ENCODE measurements at places on chromosomes 2 and 18.

GRCh38 chr18:59267503-59268126 lies 5.6 kb downstream of the RAX start:
- DNase-seq, result no peak

- no peak for DNase-seq
Observed at GRCh38 chr2:166106431-166107015, 21.3 kb downstream of the SCN1A start.

DNA sequence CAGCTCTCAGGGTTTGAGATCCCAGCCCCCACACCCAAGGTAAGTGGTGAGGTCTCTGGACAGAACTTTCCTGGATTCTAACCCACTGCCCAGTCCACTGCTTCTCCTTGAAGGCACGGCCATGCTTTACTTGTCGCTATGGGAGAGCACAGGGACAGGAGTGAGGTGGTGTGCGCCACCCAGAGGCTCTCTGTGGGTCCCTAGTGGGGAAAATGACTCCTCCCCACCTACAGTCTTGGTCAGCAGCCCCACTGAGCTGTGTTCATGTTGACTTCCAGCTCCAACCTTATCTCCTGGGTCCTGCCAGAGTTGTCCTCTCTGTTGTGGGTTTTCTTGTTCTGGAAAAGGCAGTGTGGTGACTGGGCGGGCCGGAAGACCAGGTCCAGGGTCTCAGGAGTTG lies 11.1 kb downstream of the TET3 start:
- DNase-seq, result no peak

GRCh38 chr2:201058914-201059313 lies 12.6 kb downstream of the HYCC2 start:
- no peak for DNase-seq

GRCh38 chr2:10473121-10473756 lies 25.1 kb upstream of the ODC1 start:
- DNase-seq, result no peak

GRCh38 chr18:75214766-75215510 lies 4.3 kb downstream of the TSHZ1 start:
- no peak for DNase-seq

DNA sequence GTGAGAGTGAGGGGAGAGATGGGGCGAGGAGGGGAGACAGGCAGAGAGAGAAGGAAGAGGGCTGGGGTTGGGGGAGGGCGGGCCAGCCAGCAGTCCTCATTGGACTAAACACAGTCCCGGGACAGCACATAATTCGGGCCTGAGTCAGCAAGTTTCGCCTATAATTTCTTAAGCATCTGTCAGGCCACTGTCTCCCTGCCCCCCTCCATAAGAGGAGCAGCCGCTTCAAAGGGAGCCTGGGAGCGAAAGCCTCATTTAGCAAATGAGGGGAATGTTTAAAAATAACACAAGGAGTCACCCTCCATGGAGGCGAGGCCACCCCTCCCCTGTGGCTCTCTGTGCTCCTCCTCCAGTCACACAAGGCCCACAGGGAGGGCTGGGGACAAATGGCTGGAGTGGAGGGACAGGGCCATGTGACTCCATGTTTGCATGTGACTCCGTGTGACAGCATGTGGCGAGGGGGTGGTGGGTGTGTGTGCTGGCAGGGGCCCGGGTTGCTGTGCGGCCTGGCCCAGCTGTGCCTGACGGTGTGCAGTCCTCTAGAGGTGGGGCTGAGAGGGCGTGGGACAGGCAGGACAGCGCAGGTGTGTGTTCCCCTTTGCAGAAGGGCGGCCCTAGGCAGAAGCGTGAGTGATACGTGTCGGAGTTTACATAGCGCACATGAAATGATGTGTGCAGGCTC lies 162.4 kb downstream of the CELF4 start:
- DNase-seq, result no peak

DNA sequence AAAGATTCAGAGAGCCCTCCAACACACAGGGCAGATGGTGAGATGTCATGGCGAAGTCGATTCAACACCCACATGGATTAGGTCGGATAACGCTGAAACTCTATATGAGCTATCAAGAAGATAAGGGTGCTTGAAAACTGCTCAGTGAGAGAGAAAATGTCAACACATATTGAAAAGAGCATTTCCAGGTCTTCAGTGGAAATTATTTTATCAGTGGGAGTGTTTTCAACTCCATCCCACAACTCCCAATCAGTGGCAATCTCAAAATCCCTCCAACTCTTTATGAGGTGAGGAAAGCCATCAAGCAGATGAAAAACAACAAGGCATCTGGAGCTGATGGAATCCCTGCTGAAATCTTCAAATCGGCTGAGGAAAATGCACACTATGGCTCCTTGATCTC lies 104.5 kb upstream of the KLHL14 start:
- DNase-seq, result no peak

DNA sequence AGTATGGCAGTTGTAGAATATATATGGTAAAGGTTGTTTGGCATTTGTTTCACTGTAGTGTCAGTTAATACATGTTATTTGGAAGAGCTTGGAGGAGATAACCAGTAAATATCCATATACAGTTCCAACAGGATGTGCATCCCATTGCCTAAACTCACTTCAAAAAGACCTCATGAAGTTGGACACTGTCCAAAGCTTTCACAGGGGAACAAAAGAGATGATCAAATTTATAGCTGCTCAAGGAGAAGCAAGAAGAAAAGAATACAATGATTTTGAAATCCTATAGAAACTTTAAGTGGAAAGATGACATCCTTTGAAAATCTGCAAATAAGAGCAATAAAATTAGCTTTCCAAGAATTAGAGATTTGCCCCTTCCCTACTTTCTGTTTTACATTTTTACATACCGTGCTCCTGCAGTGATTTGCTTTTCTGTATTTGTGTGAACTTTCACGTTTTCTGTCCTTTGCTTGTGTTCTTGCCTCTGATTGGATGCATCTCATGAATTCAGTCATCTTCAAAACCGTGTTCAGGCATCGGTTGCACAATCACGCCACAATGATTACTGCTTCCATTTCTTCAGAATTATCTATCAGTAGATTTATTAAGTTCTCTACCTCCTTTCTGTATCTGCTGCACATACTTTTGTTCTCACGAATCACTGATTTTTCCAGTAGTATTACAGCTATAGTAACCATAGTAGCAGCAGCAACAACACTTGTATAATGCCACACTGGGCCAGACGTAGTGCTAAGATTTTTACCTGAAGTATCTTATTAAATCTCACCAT lies 83.8 kb downstream of the PARD3B start:
- DNase-seq, result no peak

- DNase-seq, result no peak
Observed at GRCh38 chr2:29113027-29113686, 2.1 kb upstream of the CLIP4 start.

- no peak for DNase-seq
Observed at GRCh38 chr18:36365836-36366775, 68.6 kb downstream of the FHOD3 start.

GRCh38 chr18:63562284-63562683 lies 20.1 kb downstream of the SERPINB12 start:
- no peak for DNase-seq

DNA sequence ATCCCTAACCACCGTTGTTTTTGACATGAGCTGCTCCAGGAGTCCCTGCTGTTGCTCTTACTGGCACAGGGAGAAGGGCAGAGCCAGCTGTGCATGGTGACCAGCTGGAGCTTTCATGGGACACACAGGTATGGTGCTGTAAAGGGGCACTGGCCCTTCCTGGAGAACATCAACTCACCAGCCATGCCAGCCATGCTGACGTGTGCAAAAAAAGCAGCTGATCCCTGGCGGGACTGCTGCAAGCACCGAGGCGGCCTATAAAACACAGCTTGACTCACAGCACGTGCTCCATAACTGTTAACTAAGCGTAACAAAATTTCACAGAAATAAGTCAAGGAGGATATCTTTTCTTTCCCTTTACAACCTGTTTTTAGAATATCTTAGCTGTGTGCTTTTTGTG lies 165.1 kb downstream of the TMEM163 start:
- DNase-seq, result no peak

GRCh38 chr2:190302052-190302451 lies 17.6 kb downstream of the HIBCH start:
- no peak for DNase-seq

DNA sequence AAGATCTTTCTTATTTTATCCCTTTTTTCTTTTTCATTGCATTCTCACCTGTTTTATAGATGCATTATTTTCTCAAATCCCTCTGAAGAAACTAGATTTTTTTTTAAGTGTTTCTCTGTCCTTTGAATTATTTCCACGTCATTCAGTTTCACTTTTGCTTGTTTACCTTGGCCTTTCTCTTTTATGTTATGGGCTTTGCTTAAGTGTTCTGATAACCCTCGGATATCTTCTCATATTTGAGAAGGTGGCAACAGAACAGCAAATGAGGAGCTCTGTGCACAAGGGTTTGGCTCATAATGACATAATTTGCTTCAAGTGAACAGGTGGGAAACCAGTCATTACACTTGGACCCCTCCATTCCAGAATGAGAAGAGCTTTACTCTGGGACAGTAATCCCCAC lies 111.9 kb downstream of the C1D start:
- no peak for DNase-seq

DNA sequence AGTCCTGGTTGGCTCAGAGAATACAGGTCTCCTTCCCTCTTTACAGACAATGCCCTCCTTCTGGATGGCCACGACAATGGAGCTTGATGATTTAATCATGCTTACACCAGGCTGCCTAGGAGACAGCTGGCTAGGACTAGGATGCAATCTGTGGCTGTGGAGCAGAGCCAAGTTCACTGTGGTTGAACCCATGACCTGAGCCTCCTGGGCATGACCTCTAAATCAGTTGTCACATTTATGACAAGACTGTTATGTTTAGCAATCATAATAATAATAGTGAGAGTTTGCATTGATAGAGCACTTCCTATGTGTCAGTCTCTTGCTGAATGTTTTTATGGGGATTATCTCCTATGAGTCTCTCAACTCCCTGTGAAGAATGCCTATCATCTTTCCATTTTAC lies 244.1 kb downstream of the ICOS start:
- DNase-seq, result no peak

DNA sequence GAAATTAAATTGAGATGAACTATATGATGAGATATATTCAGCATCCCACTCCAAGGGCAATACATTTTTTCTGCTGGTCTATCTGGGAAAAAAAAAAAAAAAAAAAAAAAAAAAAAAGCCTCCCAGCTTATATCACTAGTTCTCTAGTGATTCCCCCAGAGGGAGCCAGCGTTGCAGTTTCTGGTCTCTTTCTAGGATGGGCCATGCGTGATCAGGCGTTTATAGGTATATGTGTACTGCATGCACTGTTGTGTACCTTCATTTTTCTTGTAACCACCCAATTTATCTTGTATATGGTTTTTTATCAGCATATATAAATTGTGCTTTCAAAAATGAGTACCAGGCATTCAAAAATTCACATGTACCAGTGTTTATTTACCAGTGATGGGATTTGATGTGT lies 35.1 kb downstream of the DCDC2C start:
- DNase-seq, result no peak

- DNase-seq, result no peak
Observed at GRCh38 chr18:7682321-7682720, 115.2 kb downstream of the PTPRM start.

- no peak for DNase-seq
Observed at GRCh38 chr2:98948956-98949739, 13.1 kb upstream of the CRACDL start.
